NCI-H2171 treated with DMSO at 0.1 percent for 48 hours (cell line): ENCODE measurements at places on chromosomes 7 and 10.
A peak's percentile ranks its signal among the peaks of the same experiment; 100 is the strongest.

DNA sequence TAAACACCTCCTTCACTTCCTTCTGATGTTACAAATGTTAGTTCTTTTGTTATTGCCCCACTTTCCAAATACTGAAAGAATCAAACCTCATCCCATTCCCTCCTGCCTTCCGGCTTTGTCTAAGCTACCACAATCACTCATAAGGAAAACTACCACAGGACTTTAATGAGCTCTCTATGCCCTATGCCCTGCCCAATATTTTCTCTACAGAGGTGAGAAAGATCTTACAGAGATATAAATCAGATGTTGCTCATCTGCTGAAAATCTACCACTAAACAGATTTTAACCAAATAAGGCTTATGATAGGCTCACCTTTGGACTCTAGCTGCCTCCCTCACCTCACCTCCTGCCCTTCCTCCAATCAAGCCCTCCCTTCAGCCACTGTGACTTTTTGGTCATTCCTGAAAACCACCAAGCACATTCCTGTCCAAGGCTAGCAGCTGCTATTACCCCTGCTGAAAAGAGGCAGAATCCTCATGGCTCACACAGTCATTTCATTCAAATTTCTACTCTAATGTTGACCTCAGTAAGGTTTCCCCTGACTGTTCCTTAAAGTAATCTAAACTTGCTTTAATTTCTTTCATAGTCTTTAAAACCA is 7.7 kb downstream of the ZNF33B start:
- no peak for DNase-seq

GRCh38 chr7:3204526-3204925 is 96.5 kb upstream of the SDK1 start:
- DNase-seq = no peak

DNA sequence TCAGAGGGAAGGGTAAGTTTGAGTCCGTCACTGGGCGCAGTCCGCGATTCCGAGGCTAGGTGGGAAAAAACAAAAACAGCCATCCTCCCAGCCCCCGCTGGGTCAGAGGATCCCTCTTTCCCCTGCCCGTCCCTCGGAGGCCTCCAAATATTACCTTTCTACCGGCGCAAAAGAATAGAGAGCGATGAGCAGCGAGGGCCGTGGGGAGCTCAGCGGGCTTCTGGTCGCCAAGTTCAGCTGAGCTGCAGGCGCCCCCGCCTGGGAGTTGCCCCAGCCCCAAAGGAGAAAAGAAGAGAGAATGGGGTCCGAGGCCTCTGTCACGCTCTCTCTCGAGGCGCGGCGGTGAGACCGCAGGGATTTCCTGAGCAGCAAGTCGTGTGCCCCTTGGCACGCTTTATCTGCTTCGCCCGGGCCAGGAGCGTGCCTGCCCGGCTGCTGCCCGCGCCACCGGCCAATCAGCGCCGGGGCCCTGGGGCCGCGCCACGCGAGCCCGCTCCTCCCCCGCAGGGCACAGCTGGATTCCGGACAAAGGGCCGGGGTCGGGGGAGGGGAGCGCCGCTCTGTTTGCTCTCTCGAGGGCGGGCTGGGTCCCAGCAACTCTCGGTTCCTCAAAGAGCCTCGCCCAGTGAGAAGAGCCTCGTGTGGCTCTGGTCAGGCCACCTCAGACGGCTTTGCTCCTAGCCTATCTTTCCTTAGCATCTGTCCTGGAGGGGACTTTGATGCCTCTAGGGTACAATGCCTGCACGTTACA is at the start of gene NEUROG3:
TSS of gene NEUROG3 (minus strand) at position 367 of the 751 bp plus-strand sequence. CDS start 379 bp downstream, outside the sequence.
- no peak for DNase-seq

- peak; percentile 90 for DNase-seq
Measured at GRCh38 chr7:138924501-138925225, 56.5 kb downstream of the KIAA1549 start.

GRCh38 chr7:148116829-148117403 is 473.6 kb upstream of the C7orf33 start:
- DNase-seq = peak; percentile 70

DNA sequence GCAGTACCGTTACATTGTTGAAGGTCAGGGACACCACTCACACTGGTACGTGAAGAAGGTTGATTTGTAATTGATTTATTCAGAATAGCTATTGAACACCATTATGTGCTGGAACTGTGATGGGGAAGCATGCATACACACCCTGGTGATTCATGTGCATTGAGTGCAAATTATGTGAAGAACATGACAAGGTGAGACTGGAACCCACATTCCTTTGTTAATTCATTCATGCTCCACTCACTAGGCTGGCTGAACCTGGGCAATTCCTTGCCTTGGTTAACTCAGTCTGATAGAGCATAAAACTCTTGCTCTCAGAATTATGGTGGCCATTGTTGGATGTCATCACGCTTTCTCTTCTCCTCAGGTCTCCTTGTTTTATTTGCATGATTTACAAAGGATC is 67.3 kb upstream of the TPK1 start:
- no peak for DNase-seq

- DNase-seq = no peak
Measured at GRCh38 chr7:142139597-142140400, 28.3 kb downstream of the MGAM2 start.

- no peak for DNase-seq
Measured at GRCh38 chr10:29719281-29719675, 84.5 kb upstream of the SVIL start.

DNA sequence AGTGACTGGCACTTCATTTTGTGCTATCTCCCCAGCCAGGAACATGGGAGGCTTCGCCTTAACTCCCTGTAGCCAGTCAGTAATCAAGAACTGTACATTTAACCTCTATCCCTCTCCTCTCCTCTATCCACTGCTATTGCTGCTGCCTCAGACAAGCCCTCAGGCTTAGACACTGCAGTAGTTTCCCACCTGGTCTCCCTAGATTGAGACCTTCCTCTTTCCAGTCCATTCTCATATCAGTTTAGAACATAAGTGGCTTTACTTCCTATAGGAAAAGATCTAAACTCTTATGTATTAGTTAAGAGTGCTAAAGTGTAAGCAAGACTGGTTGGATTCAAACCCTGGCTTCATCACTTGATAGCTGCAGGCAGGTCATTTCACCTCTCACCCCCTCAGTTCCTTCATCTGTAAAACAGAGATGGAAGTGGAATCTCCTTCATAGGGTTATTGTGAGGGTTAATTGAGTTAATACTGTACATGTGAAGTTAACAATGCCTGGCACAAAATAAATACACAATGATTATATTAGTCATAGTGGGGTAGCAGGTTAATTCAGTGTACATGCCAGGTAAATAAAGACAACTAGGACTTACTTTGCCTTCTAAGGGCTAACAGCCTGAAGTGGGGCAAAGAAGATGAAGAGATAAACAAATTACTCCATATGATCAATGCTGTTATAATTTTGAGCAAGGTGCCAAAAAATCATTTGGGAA is 76.1 kb downstream of the ZNF277 start:
- DNase-seq = no peak

- DNase-seq = peak; percentile 53
Measured at GRCh38 chr10:31759124-31759798, 169.4 kb downstream of the ARHGAP12 start.

GRCh38 chr10:12077580-12078180 is 8.9 kb downstream of the DHTKD1 start:
- no peak for DNase-seq

DNA sequence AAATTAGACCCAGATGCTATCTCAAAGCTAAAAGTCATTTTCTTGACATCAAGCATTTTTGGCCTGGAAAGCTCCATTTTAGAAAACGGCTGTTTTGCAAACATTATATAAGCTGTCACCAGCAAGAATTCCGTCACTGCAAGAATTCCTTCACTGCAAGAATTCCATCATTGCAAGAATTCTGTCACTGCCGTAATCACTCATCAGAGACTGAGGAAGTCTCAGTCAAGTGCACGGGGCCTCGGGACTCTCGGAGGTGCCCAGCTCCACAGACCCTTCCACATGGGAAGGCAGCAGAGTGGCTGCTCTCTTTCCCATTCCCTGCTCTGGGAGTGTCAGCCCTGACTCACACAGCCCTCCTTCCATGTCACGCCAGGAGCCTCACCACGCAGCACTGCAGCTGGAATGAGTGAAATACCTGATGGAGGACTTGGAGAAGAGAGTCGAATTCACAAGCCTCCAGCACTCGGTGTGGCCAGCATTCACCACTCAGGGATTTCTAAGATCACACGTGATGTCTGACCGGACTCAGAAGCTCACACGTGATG is 168.3 kb downstream of the PTPRN2 start:
- DNase-seq = no peak

- peak; percentile 6 for DNase-seq
Measured at GRCh38 chr7:151080067-151080521, 515 bp downstream of the FASTK start.

GRCh38 chr7:102079140-102080018 is 207.3 kb upstream of the SH2B2 start:
- DNase-seq = no peak

DNA sequence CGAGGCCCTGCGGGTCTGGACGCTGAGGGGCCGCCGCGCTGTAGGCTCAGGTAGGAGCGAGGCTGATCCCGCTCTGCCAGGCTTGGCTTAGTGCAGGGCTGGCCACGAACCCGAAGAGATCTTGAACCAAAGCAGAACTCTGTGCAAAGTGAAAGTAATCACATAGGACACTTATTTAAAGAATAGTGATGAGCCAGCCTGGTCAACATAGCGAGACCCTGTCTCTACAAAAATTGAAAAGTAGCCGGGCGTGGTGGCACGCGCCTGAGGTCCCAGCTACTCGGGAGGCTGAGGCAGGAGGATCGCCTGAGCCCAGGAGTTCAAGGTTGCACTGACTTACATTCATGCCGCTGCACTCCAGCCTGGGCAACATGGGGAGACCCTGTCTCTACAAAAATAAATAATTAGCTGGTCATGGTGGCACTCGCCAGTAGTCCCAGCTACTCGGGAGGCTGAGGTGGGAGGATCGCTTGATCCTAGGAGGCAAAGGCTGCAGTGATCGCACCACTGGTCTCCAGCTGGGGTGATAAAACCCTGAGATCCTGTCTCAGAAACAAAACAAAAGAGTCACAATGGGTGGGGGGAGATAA is 541 bp downstream of the ZSCAN25 start:
- no peak for DNase-seq

- no peak for DNase-seq
Measured at GRCh38 chr7:33411020-33411419, 281.7 kb downstream of the BBS9 start.

- DNase-seq = no peak
Measured at GRCh38 chr7:52992001-52992400, 43.4 kb upstream of the POM121L12 start.

DNA sequence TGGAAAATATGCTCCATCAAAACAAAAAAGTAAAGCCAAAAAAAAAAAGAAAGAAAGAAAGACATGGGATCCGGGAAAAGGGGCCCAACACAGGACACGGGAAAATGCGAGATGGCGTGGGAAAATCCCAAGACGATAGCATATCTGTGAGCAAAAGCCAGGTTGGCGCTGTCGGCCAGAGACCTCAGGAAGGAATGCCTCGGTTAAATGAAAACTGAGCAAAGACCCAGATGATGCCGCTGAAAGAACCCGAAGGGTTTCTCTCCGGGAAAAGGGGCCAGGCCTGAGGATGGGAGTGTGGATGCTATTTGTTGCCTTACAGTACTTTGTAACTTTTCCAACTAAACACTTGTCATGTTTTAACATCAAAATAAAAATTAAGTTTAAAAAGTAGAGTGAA is 49.5 kb upstream of the PPP2R2D start:
- DNase-seq = no peak

GRCh38 chr7:12633582-12633981 is 53.9 kb upstream of the ARL4A start:
- no peak for DNase-seq

DNA sequence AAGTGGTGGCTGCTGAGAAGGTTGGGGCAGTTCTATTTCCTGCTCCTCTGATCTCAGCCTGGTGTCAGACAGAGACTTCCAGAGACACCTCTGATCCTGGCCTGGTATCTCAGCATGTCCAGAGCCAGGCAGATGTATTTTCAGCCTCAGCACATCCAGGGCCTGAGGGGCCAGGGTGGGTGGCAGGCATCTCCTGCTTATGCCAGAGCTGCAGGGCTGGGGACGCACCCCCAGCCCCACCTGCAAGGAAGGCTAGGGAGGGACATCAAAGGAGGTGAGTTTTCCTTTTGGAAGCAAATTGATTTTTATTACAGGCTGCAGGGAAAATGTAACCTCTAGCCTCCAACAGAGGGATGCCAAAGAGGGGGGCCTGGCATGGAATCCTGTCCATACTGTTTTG is 36.7 kb downstream of the CFAP46 start:
- no peak for DNase-seq

- DNase-seq = no peak
Measured at GRCh38 chr10:93062514-93063143, 2.0 kb downstream of the CYP26C1 start.

- DNase-seq = no peak
Measured at GRCh38 chr10:5544216-5544805, 19.6 kb downstream of the CALML3 start.

DNA sequence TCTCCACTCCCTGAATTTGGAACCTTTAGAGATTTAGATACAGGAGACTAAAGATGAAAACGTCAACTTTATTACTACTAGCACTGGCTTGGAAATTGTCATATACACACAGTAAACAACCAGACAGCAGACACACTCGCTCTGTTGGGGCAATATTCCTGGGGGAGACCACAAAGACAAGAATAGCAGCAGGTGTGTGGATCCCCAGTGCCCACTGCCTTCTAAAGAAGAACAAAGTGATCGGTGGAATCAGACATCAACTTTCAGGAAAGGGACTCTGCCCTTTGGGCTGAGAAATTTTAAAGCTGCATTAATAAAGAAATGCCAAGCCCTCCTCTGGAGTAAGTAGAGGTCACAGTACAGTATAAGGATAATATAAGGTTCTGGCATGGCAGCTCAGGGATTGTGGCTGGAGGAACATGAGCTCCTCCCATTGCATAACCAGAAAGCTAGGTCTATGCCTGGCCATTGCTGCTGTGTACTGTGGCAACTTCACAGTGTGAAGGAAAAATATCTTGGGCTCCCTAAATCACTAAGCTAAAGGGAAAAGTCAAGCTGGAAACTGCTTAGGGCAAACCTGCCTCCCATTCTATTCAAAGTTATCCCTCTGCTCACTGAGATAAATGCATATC is 57.1 kb upstream of the ANKRD1 start:
- DNase-seq = no peak

DNA sequence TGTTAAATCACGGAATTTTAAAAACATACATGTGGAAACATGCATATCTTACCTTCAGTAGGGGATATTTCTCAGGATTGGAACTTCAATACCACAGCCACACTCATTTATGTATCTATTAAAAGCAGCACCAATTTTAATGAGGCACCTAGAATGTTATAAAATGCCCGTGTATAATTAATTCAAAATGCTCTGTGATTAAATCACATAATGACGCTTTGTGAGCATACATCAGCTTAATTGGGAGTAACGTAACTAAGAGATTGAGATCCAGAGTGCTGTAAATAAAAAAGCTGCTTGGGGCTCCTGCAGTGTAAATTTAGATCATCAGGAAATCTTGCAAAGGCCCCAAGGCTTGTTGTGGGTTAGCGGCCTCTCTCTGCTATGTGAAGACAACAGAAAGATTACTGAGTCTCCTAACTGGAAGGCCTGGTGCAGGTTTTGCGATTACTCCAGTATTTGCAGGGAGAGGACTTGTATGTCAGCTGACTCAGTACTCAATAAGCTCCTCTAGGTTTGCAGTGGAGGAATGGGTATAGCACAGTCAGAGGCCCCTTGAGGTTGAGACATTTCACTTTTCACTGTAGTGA is 195.5 kb upstream of the PHYHIPL start:
- DNase-seq = no peak
